CD4-positive, alpha-beta T cell treated with Interleukin-6 for 4 hours (primary cell): ENCODE measurements at places on chromosomes 3 and 15.

DNA sequence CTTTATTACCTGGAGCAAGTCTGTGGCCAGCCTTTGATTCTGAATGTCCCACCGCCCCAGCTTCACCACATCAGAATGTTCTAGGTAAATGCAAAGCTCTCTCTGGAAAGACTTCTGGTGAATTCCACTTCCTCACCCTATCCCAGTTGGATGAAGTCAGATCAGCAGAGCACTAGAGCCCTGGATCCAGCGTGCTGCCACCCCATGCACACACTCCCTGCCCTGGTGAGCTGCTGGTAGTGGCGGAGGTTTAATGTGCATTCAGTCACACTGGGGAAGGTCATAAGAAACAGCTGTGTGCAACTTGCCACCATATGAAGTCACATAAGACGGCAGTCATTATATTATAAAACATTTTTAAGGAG is 16.3 kb upstream of the SLC41A3 start:
- DNase-seq = no peak

- no peak for DNase-seq
Measured at GRCh38 chr3:103513003-103513402, 1078.2 kb downstream of the ZPLD1 start.

- DNase-seq = no peak
Measured at GRCh38 chr3:175227126-175227525, 368.0 kb downstream of the NAALADL2 start.

GRCh38 chr3:9101286-9101685 is 138.0 kb upstream of the RAD18 start:
- DNase-seq = no peak

GRCh38 chr15:67815036-67815592 is 10.2 kb upstream of the SKOR1 start:
- no peak for DNase-seq
